ENCODE measurements at places on chromosomes 5 and 9.

GRCh38 chr9:76887951-76888350, 18.0 kb downstream of the PRUNE2 start:
- no peak for DNase-seq

DNA sequence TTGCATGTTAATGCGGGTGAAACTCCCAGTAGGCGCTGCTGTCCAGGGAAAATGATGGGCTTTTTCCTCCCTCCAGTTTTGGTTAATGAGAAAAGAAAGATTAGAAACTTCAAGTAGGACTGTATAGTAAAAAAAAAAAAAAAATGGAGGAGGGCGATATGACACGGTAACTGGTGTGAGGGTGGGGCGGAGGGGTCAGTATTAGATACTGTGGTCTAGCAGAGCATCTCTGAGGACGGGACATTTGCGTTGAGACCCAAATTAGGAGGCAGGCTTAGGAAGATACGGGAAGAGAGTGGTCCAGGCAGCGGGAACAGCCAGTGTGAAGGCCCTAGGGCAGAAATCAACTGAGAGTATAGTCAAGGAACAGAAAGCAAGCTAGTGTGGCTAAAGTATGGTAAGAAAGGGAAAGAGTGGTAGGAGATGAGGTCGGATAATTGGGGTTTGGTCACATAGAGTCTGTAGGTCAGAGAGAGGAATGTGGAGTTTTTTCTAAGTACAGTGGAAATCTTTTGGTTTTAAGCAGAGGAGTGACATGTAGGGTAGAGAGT, 707 bp downstream of the RMND5B start:
- no peak for DNase-seq

- no peak for DNase-seq
Observed at GRCh38 chr5:54251981-54252380, 58.4 kb downstream of the ARL15 start.

GRCh38 chr5:22390888-22391287, 462.3 kb downstream of the CDH12 start:
- DNase-seq = no peak

DNA sequence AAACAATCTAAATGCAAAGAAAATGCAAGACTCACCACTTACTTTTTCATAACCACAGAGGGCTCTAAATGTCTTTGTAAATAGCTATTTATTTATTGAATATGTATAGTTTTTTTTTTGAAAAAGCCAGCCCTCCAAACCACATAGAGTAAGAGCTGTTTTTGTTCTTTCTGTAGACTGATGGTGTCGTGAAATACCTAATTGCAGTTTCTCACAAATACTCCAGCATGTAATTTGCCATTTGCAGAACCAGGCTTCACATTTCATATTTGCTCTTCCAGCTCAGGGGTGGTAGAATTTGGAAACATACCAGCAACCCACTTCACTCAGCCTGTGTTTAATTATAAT, 159.8 kb downstream of the TMC1 start:
- DNase-seq = no peak

- no peak for DNase-seq
Observed at GRCh38 chr5:172931001-172931536, 28.2 kb upstream of the RPL26L1 start.

DNA sequence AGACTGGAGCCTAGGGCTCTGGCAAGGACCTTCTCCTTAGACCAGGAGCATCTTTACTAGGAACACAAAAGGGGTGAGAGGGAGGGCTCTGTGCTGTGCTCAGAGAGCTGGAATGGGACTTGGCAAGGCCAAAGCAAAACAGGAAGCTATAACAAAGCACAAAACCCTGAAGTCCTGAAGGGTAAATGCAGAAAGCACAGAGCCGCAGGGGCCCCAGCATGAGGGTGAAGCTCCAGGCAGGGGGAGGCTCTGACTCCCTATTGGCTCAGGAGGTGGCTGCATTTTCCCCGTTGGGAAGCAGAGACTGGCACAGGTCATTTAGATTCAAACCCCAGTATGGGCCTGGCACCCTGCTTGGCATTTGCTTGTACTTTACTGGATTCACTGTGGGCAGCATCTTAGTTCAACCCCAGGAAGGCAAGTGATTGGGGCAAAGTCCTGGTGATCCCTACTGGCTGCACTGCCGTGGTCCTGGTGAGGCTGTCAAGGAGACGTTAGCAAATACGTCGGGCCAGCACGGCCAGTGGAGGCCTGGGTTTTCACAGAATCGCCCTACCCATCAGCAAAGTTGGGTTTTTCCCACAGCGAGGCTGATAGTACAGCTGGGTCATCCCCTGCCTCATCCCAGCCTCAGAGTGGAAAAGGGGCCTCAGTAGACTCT, 46.3 kb downstream of the GGTA1 start:
- no peak for DNase-seq

DNA sequence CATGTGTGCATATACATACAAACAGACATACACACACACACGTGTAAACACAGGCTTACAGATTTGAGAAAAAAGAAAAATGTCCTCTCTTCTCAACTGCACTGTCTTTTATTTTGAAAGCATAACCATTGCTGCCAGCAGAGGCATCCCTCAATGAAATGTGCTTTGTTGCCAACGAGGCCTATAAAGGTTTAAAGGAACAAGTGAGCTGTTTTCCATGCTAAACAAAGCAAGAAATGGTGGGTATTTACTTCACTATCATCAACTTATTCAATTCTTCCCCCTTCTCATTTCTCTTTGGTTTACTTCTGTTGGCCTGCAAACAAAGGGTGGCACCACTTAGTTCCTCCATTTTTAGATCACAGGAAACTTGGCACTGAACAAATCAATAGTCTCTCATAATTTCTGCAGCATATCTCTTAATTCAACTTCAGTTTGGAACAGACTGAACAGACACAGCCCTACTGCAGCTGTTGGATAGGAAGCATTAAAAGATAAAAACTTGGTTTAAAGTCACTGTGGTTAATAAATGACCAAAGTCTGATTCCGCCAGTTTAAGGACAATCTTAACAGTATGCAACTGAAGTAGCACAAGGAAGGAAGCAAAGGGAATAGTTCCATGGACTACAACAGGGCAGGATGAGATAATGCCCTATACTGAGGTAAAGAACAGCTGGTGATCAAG, 21.7 kb downstream of the TTC33 start:
- no peak for DNase-seq
